ENCODE measurements at places on chromosomes 2 and 18.

DNA sequence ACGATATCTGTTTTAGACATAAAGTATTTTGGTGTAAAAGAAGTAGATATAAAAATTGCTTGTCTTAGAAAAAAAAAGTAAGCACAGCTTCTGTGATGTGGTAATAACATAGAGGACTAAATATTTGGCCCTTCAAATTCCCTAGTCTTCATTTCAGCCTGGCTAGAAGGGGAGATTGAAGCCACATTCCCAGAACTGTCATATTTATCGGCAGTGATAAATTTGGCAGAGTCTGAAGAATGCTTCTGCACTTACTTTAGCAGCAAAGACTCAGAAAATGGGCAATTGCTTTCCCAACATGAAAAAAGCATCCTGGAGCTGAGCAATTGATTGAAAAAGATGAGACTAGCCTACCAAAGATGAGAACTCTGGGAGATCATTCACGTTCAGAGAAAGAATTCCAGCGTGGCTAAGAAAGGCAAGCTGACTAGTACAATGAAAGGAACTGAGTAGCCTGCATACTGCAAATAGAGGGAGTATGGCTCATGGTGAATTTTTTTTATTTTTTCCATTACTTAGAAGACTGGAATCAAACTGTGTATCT lies 278.7 kb upstream of the KLHL29 start:
- DNase-seq, result no peak

GRCh38 chr2:105184420-105184819 lies 57.1 kb upstream of the GPR45 start:
- DNase-seq, result no peak

DNA sequence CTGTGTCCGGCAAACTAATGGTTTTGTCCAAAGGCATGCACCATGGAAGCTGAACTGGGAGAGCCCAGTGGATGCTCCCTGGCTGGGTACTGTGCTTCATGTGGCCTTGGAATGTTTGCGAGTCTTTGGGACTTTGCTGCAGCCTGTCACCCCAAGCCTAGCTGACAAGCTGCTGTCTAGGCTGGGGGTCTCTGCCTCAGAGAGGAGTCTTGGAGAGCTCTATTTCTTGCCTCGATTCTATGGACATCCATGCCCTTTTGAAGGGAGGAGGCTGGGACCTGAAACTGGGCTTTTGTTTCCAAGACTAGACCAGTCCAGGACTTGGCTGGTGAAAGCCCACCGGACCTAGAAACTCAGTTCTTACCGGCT lies 1.7 kb downstream of the MARS2 start:
- no peak for DNase-seq

DNA sequence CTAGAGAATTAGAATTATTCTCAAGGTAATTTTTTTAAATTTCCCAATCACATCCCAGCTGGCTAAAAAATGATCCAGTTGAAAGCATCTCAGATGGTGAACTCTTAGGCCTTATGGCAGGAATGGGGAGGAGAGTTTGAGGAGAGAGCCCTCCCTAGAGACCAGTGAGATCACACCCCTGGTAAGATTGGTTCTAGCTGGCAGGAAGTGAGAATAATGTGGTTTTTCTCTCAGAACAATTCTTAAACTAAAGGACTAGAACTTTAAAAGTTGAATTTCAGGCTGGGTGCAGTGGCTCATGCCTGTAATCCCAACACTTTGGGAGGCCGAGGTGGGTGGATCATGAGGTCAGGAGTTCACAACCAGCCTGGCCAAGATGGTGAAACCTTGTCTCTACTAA lies 120.2 kb downstream of the MYO3B start:
- DNase-seq, result no peak

DNA sequence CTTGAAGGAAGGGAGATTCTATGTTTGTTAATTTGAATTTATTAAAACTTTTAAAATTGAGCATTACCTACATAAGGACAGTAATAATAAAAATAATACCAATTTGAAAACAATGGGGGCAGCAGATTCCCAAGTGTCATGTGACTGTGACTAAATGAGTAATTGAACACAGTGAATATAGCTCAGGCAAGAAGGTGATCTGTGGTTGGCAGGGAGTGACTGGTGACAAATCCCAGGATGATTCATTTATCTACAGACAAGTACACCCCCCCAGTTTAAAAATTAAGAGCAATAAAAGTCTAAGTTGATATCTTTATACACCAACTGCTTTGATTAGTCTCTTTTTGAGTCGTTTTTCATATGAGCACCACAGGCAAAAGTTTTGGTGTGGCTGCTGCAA lies 299.5 kb downstream of the ARHGAP15 start:
- DNase-seq, result peak; percentile 13
